ENCODE measurements at places on chromosomes 16 and 17. TPM values are rescaled to one million over a fixed set of nuclear protein-coding genes. Genes with fewer than 3 reads are reported as not detected.

DNA sequence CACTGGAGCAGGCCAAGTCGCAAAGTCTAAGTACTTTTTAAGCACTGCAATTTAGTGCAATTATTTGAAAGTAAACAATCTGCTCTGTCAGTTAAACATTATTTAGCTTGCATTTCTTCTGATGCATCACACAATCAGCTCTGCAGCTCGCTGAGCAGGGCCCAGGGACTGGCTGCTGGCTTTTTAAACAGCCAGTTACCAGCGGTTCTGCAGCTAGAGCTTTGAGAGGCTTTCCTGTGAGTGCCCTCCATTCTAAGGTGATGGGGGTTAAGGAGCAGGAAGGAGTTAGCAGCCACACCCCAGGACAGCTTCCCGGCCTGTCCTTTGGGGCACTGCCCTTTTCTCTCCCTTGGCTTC lies 154.3 kb downstream of the SALL1 start:
- DNase-seq: no peak

DNA sequence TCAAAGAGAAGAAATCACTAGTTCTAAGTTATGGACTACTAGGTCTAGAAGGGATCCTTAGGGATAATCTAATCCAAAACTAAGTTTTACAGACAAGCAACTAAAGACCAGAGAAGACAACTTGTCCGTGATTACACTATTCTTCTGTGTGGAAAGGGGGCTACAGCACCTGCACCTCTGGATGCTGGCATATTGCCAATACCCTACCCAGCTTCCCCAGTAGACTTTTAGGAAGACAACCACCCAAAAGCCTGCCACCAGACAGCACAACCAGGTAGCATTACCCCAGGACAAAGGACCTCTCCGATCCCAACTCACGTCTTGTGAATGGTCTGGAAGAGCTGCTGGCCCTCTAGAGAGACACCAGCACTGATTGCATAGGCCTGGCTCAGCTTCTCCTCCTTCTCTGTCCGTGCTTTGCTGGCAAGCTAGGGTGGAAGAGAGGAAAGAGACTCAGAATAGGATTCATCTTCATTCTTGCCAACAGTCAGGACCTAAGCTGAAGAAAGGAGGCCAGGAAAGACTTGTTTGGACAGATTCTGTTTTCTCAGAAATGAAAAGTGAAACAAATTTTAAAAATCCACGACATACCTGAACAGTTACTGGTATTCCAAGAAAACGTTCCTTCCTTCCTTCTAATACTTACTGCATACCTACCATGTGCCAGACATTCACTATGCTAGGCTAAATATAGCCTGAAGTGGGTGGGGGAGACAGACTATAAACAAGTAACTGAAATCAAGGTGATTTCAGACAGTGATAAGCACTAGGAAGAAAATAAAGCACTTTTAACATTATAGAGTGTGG lies 25.3 kb upstream of the TMEM101 start:
- DNase-seq: no peak

DNA sequence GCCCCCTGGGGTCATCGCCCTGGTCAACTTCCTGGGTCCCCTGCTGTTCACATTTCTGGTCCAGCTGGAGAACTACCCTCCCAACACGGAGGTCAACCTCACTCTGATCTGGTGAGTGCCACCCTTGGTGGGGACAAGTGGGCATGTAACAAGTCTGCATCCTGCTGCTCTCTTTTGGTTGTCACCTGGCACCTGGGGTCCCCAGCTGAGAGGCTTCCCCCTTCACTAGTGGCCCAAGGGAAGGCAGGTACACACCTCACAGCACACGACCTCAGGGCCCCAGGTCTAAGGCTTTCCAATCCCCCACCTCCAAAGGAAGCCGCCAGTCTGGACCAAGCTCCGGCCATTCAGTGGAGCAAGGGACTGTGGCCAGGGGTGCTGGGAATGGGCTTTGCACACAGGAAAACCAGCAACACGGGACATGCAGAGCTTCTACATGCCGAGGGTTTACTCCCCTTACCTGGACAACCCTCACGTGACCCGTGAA lies 4.4 kb downstream of the TMC8 start:
- DNase-seq: no peak

DNA sequence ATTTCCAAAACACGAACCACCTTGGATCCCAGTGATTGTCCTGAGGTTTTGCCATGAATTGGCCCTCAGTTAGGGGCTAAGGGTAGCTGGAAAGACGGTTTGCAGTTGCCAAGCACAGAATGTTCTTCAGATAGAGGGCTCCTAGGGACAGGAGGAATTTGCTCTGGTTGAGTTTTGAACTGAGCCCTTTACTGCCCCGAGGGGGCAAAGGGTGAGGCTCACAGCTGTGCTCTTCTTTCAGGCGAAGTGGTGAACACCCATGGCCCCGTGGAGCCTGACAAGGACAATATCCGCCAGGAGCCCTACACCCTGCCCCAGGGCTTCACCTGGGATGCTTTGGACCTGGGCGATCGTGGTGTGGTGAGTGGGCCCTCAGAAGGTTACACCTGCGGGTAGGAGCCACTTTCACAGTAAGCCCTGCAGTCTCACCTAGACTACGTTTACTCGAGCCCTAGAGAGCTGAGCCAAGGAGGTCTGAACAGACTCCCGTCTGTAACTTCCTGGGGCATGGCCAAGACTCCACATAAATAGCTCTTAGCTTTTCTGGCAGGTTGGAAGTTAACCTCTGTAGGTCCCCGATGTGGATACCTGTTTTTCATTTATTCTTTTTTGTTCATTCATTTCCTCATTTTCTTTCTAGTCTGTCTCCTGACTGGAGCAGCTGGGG lies 32.5 kb downstream of the NMT1 start:
- no peak for DNase-seq

The P2RX5 gene
- total RNA-seq: 1.6 TPM

The RAP1GAP2 gene
- total RNA-seq: 55.2 TPM

All from left colon (tissue), 2 donors.